Activated B cell treated with CpG ODN at 0.5 μM for 24 hours (primary cell): ENCODE measurements at places on chromosomes 16 and 17. TPM values are rescaled to one million over a fixed set of nuclear protein-coding genes. Genes with fewer than 3 reads are reported as not detected.

Gene TLE7
- not detected in 2 replicates for total RNA-seq

Gene CDRT15
- not detected in 2 replicates for total RNA-seq

Gene KRT12
- not detected in 2 replicates for total RNA-seq

Gene ASGR2
- not detected in 2 replicates for total RNA-seq

Gene ZFP90
- total RNA-seq = 18.8 and 25.1 TPM in 2 replicates

DNA sequence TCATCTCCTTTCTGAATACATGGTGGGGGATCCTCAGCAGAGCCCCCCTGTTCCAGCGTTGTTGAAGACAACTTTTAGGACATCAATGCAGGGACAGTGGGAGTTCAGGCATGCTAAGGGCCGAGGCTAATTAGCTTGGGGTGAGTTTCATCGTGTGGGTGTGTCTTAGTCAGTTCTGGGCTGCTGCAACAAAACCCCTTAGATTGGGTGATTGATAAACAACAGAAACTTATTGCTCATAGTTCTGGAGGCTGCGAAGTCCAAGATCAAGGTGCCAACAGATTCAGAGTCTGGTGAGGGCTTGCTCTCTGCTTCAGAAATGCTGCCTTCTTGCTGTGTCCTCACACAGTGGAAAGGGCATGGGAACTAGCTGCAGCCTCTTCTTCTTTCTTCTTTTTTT, 214.0 kb downstream of the NTN1 start:
- DNase-seq = no peak

GRCh38 chr17:40533896-40534295, 31.4 kb downstream of the CCR7 start:
- DNase-seq = no peak

GRCh38 chr16:76114681-76115080, 162.5 kb upstream of the CNTNAP4 start:
- no peak for DNase-seq

- DNase-seq = no peak
Measured at GRCh38 chr17:32161029-32161428, 18.7 kb downstream of the RHOT1 start.

- no peak for DNase-seq
Measured at GRCh38 chr16:35146723-35147458, 1687.5 kb downstream of the TP53TG3F start.

DNA sequence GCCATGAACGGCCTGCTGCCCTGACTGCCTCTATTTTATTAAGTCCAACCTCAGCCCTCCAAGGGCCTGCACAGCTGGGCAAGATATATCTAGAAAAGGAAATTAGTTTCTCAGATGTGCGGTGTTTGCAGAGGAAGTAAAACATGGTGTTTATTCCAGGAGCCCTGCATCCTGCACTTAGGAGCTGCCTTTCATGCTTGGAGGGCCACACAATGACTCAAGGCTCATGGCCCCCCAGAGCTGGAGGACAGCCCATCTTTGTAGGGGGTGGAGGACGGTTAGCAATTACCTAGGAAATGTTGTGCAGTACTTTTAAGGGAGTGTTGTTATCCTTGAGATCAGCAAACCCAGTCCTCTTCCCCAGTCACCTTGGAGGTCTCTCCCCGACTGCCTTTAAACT, 80.5 kb downstream of the COPRS start:
- no peak for DNase-seq

DNA sequence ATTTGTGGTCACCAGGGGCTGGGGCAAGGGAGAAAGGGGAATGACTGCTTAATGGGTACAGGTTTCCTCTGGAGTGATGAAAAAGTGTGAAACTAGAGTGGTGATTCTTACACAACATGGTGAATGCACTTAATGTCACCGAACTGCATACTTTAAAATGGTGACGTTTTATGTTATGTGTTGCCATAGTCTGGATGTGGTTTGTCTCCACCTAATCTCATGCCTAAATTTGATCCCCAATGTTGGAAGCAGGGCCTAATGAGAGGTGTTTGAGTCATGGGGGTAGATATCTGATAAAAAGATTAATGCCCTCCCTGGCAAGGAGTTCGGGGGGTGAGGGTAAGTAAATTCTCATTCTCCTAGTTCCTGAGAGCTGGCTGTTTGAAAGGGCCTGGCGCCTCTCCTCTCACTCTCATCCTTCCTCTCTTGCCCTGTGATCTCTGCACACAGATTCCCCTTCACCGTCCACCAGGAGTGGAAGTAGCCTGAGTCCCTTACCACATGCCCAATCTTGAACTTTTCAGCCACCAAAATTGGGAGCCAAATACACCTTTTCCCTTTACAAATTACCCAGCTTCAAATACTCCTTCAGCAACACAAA, 15.3 kb downstream of the XPO6 start:
- no peak for DNase-seq

DNA sequence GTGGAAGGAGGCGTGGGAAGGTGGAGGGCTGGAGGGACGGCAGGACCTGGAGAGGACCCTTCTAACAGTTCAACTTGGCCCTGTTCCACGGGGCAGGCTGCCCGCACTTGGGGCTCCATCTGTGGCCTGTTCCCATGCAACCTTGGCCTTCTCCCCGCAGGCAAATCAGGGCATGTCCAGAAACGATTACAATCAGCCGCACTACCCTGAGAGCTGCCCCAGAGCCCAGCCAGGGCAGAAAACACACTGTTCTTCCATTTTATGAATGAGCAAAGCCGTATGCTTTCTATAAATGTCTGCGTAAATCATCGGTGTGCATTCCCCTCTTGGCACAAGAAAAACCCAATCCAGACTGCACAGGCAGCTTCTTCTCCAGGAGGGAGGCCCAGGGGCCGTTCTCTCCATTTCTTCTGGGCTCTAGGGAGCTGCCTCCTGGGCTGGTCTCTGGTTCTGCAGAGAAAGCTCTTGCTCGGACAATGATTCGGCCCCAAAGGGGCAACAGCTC, 228.7 kb downstream of the SOX9 start:
- no peak for DNase-seq

DNA sequence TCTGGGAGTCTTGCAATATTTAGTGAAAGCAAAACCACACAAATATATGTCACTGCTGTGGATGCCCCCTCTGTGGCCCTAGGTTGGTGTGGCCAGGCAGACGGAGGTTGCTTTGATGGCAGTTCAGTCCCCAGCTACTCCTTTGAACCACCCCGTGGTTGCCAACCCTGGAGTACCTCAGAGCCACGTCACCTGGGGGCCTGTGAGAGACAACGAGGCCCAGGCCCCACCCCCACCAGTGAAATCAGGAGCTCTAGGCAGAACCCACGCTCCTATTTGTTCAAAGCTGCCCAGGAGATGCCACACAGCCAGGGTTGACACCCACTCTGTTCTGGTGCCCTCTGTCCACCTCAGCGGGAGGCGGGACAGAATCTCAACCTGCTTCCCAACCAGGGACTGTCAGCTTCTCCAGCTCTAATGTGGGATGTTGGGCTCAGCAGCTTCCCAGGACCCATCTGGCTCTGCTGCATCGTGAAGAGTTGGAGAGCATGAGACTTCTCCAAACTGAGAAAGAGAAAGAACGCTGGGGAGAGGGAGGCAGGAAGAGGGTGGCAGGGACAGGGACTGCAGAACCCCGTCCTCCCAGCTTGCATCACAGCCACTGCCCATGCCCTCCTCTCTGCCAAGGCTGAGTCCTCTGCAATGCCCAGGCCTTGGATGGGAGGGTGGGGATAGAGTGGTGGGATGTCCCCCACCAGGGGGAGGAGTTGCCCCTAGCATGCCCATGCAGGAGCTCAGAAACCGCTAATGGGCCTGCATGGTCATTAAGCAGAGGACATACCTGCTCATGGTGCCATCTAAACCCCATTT, 81.8 kb downstream of the C16orf78 start:
- no peak for DNase-seq

DNA sequence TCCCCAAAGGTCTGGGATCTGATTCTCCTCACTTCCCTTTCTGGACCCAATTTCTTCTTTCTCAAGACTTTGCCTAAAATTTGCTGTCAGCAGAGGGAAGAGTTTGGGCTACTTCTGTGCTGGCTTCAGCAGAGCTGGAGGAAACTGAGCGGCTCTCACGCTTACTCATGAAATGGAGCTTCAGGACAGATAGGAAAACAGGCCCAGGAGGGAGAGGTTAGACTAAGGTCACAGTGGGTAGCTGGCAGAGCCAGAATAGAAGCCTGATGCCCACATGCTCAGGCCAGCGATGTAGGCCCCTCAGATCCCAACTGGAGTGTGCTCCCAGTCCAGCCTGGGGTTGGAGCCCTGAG, 593 bp downstream of the SLC38A7 start:
- no peak for DNase-seq

DNA sequence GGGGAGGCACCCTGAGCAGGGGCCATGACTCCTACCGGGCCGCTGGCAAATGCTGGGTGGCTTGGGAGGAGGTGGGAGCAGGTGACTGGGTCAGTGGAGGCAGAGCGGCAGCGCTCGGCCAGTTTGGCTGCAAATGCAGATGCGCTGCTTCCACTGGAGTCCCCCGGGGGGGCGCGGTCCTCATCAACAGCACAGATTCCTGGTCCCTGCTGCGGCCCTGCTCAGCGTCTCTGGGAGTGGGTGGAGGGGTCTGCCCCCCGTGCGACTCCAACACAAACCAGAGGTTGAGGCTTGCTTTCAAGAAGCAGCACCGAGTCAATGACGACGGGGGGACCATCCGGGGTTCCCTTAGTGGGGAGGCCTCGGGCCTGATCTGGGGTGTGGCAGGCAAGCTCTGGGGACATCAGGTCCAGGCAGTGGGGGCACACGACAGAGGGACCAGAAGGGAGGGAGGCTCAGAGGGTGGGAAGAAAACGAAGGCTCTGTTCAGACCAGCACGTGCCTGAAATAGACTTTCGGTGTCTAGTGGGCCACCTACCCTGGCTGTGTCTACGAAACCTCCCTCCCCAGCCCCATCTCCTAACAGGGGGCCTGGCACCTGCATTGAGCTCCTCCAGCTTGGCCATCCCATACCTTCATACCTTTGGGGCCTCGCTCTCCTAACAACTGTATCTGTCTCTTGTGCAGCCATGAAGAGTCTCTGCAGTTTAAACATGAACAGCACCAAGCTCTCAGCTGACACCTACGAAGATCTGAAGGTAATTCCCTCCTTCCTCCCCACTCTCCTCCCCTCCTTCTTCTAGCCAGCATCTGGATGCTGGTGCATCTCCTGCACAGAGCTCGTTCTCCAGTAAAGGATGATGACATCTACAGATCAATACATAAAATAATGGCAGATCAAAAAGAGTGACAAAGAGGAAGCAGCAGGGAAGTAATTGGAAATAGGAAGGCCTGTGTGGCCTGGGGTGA, 72.5 kb upstream of the PLCG2 start:
- no peak for DNase-seq

- DNase-seq = no peak
Measured at GRCh38 chr16:5020551-5020950, 13.2 kb downstream of the NAGPA start.

DNA sequence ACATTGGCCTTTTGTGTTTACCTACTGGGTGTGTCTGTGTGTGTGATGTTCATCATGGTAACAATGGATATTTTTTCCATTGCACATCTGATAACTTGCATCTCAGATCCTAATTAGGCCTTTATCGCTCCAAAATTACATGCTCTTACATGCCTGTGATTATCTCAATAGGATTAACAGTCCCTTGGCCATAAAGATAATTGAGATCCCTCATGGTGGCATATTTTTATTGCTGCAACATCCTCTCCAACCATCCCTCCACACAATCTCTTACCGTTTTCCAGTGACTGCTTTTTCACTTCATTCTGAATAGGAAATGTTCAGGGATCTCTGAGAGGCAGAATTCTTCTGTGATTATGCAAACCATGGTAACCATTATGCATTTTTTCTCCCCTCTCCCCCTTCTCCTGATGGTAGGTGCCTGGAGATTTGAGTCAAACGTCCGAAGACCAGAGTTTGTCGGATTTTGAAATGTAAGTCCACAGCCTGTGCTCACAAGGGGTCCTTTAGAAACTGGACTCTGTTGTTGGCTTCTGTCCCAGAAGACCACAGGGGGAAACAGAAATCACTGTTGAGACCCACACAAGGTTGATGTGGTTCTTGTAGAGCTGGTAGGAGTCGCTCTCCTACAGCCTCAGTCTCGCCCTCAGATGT, 405.5 kb downstream of the CPPED1 start:
- no peak for DNase-seq
